Forelimb muscle (tissue), 1 donor: ENCODE measurements at places on chromosomes 2 and 18.
A peak's percentile ranks its signal among the peaks of the same experiment; 100 is the strongest.

DNA sequence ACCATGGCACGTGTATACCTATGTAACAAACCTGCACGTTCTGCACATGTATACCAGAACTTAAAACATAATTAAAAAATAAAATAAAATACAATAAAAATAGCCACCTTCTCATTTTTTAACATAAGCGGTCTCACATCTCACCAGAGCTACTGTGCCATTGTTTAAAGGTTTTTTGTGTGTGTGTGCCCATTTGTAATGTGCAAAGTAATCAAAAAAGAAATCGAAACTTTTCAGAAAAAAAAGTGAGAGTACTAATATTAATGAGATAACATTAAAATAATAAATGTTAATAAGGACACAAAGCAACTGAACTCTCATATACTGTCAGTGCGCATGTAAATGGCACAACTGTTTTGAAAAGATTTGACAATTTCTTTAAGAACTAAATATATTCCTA, 60.5 kb downstream of the FANCL start:
- DNase-seq = no peak

DNA sequence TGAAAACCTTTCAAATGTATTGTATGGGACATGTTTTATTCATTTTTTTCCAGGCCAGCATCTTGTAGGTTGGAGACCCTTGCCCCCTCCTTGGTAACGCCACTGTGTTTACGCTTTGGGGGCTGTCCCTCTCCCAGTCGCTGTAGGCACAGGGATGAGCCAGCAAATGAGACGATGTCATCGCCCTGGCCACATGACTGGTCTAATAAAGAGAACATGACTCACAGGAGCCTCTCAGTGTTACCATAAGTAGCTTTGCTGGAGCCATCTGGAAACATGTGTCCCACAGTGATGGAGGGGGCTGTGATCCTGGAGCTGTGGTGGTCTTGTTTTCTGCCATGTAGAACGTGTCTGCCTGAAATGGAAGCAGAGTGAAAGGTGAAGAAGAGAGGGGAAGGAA, 78.9 kb downstream of the CD8B2 start:
- DNase-seq = no peak

DNA sequence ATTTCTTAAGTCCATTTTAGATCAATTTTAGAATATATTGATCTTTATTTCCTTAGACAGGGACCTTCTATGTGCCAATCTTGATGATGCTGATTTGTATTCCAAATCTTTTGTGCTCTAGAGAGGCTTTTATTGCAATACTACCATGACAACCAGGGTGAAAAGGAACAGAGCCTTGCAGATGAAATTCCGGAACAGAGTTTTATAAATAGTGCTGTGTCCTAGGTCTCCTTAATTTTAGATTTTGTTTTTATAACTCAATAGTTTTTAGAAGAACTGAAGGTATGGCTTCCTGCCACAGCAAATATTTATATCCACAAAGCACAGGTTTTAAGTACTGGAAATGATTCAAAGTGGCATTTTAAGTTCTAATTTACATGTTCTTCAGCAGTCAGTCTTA, 160.2 kb downstream of the PMAIP1 start:
- DNase-seq = no peak

DNA sequence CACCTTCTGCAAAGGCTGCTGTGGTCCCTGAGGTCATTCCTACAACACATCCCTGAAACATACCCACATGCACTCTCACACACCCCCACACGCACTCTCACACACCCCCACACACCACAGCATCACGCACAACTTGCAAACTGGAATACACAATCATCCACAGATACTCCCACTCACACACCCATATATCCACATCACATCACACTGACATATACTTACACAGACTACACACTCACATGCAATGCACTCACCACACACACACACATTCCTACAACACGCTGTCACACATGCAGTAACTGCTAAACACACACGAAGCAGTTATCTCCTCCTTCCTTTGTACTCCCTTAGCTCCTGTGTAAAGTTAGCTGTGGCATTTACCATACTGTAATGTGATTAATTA, 57.1 kb upstream of the PKDCC start:
- DNase-seq = no peak

- DNase-seq = no peak
Measured at GRCh38 chr2:105678346-105678745, 66.4 kb upstream of the NCK2 start.

GRCh38 chr18:13918898-13919297, 3.6 kb upstream of the MC2R start:
- DNase-seq = no peak

- no peak for DNase-seq
Measured at GRCh38 chr18:44170208-44170880, 510.3 kb upstream of the SETBP1 start.

GRCh38 chr2:103153580-103154284, 391.9 kb downstream of the TMEM182 start:
- no peak for DNase-seq

DNA sequence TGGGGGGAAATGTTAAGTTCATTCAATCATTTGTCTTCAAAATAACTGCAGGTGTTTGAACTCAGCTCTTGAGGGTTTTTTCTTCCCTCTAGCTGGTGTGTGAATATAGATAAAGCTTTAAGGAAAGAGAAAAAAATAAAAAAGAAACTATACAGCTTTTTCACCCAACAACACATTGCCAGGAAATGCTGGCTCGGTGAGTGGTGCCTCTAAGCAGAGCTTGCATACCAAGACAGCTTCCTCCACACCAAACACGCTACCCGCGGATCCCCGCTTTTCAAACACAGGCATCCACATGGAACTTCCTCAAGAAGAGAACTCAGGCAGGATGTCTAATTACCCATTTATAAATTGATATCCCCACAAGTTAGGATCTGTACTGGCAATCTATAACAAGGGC, 69.8 kb upstream of the TANK start:
- DNase-seq = no peak

DNA sequence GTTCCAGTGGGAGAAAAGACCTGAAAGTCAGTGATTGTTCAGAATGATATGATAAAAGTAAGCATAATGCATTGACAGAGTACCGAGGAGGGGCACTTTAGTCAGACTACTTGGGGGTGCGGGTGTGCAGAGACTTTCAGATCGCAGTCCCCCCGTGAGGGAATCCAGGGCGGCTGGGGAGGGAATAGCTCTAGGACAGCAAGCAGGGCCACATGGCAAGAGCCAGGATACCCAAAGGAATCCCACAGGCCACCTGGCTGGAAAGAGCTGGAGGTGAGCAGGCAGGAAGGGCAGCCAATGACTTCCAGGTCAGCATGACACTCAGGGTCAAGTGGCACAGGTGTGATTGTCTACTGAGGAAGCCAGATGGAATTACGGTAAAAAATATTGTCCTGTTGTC, 157.5 kb downstream of the CYP26B1 start:
- no peak for DNase-seq

DNA sequence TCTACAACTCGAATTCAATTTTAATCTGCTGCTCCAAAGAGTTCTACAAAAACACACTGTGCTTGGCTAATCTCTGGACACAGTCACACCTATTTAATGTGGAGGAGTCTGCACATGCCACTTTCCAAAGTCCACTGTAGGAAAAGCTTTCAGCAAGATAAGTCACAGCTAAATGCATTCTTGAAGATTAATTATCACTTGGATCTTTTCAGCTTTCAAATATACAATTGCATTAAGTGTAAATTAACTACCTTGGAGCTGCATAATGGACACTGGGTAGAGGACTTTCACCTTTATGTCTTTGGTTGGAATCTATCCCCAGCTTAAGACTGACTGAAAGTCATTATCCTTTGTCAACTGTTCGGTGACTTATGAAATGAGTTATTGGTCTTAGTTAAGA, 565.1 kb downstream of the PIK3C3 start:
- DNase-seq = no peak

DNA sequence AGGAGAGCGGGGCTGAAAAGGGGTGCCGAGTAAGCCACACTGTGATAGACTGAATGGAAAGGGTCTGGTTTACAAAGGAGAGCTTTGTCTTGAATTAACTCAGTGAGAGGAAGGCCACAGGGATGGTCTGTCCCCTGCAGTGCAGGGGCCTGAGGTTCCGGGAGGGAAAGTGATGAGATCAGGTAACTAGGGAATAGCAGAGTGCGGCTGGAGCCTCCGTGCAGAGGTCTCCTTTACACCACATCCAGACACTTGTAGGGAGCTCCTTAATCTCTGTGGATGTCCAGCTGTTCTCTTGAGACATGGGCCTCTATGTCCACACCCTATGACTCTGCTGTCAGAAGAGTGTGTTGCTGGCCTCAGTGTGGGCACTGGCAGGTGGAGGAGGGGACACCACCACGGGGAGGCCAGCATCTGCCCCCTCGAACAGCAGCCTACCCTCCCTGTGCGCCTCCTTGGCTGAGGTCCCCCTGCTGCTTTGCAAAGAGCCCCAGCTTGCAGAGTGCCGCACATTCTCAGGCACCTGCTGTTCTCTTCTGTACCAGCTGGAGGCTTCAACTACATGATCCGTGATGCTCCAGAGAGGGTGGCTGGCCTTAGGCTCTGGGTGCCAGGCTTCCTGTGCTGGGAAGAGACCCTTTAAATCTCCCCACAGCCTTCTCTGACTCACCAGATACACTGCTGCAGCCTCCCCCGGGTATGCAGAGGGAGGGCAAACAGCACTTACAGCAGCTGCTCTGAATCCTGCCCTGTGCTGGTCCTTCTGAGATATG, 25.9 kb downstream of the ENOSF1 start:
- no peak for DNase-seq

- no peak for DNase-seq
Measured at GRCh38 chr2:111938392-111938791, 40.0 kb downstream of the MERTK start.

DNA sequence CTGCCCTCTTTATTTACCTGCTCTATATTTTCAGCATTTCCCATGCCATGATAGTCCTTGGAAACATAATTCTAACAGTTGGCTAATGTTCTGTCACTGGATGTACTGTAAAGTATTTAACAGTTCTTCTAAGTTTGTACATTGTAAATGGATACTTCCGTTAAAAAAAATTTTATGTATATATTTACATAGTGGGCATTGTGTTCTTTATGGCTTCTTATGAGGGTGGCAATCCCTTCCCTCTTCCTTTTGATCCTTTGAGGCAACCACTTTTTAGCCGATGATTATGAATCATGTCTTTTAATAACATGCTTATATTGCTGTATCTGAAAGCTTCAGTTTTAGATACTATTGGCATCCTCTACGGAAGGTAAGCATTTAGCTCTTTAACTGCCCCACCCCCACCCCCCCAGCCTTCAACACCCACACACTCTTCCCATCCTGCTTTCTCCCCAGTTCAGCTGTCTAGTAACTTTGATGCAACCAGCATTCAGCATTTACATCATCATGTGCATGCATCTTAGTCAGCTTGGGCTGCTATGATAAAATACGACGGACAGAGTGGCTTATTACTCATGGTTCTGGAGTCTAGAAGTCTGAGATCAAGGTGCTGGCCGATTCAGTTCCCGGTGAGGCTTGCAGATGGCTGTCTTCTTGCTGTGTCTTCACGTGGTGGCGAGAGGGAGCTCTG, 21.0 kb upstream of the EDAR start:
- DNase-seq = no peak

- DNase-seq = no peak
Measured at GRCh38 chr18:61699397-61700110, 193.3 kb downstream of the RNF152 start.

- no peak for DNase-seq
Measured at GRCh38 chr18:30175621-30176225, 866.8 kb downstream of the DSC3 start.

DNA sequence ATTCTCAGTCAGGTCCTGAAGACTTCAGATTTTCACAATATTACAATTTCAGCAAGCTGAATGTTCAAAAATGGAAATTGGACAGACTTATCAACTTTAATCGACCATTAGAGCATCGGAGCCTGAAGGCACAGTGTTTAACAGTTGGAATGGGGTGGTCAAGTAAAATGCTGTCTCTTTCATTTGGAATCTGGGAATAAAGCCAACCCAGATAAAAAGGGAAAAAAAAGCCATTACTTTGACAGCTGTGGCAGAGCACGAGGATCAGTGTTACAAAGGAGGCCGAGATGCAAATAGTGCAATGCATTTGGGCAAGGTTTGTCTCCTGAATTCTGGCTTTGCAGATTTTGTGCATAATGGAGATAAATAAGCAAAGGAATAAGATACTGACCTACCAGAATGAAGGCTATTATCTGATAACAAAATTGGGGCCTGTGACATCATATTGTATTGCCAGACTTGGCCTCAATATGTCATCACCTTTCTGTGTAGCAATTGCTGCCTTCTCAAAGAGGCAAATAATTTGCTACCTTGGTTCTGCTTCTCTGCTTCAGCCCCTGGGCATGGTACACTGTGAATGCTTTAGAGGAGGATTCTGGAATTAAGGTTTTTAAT, 277.5 kb upstream of the KLHL29 start:
- DNase-seq = no peak

GRCh38 chr18:37274309-37275236, 291.0 kb downstream of the CELF4 start:
- DNase-seq = no peak

DNA sequence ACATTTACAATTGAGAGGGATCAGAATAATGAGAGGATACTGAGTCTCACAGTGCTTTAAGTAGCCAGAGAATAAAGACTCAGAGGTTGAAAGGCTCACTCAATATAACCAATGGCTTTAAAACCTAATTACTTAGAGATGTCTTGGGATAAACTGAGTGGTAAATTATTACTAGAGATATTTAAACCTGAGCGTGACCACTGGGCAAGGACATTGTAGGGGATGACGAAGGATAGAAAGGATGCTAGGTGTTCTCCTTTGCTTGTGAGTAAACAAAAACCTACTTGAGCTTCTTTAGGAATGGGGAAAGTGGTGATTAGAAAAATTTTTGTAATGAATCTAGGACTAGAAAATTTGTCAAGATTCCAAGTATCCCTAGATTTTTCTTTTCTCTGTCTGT, 12.0 kb upstream of the SLC38A11 start:
- DNase-seq = no peak

DNA sequence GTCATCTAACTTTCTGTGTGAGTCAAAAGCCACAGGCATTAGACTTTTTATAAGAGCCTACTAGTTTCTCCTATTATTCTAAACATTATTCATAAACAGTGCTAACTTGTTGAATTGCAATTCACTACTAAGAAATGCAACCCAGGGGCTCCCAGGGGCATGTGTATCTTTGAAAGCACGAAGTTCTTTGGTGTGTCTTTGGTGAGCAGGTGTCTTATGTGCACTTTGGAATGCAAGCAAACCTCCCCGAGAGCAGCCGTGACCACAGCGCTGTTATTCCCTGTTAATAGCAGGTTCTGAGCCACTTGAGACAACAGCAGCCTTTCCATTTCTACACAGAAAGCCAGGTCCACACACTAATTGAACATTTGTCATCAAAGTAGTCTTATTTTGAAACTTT, 123.5 kb downstream of the PRKRA start:
- DNase-seq = no peak

DNA sequence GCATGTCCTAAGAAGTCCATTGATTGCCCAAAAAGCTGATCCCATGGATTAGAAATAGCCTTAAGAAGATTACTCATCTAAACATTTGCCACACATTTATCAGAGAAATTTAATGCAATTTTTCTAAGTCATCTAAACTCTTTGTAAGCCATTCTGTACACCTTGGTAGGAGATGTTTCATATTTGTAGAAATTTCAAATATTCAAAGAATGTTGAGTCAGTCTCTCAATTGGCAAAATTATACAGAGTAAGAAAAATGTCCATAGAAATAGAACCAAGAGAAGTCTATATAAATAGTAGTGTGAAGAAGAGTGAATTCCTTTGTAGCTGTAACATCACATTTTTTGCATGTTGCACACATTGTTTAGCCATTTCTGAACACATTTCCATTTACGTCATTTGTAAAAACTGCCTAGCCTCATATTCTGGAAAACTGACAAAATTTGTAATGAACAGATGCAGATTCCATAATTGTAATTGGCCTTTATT, 128.6 kb downstream of the MSTN start:
- DNase-seq = peak; percentile 17
